ENCODE measurements at places on chromosomes 5 and 9.

DNA sequence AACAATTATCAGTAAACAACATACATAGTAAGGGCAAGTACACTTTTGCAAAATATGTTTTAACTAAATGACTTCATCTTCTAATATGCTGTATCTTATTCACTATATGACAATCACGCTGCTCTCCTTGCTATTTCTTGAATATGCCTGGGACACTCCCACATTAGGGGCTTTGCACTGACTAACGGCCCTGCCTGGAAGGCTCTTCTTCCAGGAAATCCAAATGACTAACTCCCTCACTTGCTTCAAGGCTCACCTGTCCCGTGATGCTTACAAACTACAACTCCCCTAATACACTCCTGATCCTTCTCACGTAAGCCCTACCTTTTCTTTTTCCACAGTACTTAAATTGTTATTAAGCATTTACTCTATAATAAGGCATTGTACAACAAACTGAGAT is 10.6 kb downstream of the ERP44 start:
- DNase-seq: no peak

DNA sequence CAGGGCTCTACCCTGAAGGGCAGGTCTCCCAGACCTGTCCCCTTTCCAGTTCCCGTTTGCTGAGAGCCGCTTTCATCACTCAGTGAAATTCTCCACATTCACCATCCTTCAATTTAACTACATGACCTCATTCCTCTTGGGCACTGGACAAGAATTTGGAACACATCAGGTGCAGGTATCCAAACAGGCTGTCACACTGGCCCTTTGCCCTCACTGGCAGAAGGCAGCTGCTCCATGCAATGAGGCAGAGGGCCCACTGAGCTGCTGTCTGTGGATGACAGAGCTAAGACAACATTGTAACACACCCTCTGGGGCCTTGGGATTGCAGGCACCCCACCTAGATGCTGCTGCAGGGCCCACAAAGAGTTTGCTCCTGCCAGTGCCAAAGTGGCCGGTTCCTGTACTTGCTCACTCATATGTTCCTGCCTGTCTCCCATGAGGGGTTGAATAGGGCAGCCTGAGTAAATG is 55.1 kb downstream of the ACTL7B start:
- no peak for DNase-seq

DNA sequence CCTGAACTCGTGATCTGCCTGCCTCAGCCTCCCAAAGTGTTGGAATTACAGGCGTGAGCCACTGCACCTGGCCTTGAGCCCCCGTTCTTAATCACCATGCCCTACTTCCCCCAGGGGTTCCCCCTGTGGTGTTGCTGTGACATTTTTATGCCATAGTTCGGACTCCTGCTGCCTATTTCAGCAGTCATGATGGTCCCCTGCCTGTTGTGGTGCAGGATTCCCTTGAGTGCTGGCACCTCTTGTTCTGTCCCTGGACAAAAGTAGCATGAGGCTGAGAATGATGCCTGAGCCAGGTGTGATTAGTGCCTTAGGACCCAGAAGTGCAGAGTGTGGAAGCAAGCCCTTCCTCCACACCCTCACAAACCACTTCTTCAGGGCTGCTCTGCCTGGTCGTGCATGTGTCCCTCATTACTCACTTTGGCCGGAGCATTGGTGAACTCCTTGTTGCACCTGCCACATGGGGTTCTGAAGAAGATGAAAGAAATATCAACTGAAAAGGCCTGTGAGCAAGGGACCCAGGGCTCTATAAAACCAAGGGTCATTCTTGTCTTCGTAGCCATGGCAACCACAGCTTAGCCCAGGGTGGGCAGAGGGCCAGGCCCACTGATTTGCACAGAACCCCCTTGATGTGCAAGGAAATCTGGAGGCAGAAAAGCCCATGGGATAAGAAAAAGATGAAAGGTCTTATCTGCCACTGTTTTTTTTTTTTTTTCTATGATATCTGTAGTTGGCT is 228.0 kb downstream of the NTRK2 start:
- no peak for DNase-seq

DNA sequence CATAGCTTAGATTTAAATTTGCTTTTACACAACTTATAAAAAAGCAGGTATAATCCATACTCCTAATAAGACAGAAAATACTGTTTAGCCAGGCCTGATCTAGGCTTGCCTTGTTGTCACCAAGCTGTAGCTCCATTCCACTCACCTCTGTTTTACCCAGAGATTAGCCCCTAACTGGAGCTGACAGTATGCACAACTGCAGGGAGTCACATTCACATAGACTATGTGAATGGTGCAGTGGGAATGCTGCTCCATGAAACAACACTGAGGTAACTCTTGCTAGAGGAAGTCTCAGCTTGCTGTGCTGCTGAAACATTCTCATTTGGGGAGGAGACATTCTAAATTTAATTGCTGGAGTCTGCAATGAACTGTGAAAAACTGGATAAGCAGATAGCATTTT is 209.1 kb downstream of the TMEM232 start:
- no peak for DNase-seq

GRCh38 chr5:100615362-100615761 is 80.2 kb downstream of the FAM174A start:
- DNase-seq: no peak

DNA sequence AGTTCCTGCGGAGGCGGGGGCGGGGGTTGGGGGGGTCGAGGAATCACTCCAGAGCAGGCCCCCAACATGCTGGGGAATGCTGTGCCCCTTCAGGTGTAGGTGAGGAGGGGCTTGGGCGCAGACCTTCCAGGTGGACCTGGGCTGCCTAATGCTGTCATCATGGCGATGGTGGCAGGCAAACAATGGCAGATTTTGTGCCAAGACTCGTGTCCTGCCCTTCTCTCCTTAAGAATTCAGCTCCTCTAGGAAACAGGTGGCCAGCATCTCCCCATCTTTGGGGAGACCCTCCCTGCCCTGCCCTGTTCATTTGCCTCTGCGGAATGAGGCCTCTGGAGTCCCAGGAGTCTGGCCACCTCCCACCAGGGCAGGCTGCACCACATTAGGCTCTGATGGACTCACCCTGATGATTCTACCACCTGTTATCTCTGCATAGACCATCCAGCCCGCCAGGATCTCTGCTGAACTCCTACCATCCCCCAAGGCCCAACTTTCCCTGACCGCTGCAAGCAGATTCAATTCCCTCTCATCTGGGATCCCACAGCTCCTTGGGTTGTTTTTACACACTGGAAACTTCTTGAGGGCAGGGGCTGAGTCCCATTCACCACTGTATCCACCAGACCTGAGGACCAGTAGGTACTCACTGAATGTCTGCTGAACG is 10.9 kb upstream of the SLC25A51 start:
- no peak for DNase-seq

GRCh38 chr9:135224921-135225541 is 137.6 kb downstream of the OLFM1 start:
- DNase-seq: no peak

DNA sequence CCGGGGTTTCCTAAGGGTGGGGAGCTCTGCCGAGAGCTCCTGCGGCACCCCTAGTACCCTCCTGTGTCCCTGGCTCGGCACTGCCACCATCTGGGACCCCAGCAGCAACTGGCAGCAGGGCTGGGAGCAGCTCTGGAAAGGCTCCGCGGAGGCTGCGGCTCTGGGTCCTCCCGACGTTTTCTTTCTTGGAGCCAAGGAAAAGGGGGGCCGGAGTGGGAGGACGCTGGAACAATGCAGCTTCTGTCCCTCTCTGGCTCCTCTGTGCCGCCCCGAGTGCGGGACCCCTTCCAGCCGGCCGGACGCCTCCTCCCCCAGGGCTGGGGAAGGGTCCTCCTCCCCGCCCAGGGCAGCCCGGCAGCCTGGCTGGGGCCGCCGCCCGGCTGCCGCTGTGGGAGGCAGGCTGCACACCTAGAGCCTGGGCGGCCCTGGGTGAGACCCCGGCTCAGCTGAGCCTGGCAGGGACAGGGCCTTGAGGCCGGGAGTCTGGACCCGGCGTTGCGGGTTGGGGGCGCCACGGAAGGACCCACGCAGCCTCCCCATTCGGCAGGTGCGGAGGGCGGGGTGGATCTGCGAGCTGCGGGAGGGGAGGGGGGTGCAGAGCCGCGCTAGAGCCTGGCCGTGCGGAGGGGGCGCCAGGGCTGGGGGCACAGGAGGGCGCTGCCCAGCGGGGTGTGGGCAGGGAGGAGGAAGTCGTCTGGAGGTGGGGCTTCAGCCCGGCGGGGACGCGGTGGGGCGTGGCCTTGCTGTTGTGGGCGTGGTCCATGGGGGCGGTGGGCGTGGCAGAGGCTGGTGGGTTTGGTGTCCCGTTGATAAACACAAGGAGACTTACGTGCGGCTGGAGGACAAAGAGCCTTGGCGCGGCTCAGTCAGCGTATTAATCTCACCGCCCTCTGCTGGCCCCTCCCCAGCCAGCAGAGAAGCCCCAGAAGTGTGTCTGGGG is 15.1 kb downstream of the GPSM1 start:
- DNase-seq: peak; percentile 59

DNA sequence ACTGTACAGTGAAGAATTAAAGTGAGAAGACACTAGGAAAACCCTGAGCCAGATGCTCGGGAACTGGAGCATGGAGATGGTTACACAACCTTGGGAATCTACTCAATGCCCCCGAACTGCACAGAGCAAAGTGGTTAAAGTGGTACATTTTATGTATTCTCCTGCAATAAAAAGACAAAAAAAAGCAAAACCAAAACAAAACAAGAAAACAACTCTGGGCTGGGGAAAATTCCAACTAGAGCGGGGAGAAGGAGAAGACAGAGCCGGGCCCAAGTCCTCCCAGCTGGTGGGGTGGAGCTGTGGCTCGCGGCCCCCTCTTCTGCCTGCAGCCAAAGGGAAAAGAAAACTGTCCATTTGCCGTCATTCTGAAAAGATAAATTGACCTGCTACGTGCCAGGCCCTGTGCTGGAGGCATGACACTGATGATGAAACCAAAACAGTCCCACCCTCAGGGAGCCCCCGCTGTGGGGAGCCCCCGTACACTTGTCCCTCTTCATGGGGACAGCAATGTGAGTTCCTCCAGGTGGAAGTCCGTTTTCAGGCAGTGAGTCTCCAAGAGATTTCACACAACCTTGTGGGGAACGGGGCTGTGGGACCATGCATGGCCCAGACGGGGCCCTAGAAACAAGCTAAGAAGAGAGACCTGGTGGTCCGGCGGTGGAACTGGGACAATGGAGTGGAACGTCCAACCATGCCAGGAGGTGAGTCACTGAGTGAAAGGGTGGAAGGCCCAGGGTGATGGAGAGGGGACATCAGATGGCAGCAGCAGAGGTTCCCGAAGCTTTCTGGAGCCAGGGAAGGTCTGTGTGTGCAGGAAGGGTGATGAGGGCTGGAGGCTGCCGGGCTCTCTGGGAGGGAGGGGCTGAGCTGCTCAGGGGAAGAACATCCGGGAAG is 114.8 kb upstream of the COL5A1 start:
- no peak for DNase-seq
